ENCODE measurements at places on chromosomes 7 and 10.
A peak's percentile ranks its signal among the peaks of the same experiment; 100 is the strongest.

- DNase-seq: no peak
These were observed 105.8 kb downstream of the SEMA3A start for GRCh38 chr7:84088802-84089201.

DNA sequence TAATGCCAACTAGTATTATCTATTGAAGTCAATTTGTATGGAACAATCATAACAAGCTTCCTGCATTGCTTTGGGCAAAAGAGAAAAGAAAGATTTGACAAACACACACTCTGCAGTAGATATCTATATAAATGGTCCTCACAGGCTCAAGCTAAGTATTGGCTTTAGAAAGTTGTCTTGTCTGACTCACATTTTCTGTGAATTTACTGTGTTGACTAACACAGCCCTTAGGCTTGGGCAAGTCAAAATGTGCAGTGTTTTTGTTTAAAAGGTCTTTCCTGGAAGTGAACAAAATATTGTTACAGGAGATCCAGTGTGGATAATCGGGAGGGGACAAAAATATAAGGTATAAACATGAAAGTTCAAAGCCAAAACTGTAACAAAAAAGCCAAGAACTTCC lies 194.4 kb downstream of the RELN start:
- no peak for DNase-seq

DNA sequence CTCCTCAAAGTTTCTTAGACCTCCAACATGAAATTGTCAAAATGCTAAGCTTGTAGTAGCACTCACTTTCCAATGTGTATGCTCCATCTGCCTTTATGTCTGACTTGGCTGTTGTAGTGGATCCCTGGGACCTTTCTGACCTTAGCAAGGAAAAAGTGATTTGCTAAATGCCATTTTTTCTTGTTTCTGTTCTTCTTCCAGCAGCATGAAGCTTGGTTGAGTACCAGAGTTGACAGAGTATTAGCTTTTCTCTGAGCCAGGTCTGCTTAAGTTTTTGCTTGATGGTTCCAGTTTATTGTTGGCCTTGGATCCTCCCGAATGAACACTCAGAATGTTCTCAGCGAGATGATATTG lies 168.7 kb downstream of the SND1 start:
- no peak for DNase-seq

- DNase-seq: no peak
These were observed 125.7 kb downstream of the CD36 start for GRCh38 chr7:80764132-80764531.

DNA sequence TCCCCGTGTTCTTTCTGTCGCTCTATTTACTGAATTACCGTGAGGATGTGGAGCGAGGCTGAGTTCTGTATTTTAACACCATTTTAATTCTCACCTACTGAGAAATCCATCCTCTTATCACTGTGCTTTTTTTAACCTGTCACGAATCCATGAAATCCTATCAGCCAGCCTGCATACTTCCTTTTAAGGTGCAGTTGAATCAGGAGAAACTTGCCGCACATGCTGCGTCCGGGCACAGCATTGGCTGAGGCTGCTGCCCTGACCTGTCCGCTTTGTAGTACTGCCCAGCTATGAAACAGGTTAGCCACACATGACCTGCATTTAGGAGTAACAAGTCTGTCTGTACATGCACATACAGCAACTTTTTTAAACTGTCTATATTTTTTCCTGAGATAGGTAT lies 82.5 kb downstream of the EGFR start:
- no peak for DNase-seq

DNA sequence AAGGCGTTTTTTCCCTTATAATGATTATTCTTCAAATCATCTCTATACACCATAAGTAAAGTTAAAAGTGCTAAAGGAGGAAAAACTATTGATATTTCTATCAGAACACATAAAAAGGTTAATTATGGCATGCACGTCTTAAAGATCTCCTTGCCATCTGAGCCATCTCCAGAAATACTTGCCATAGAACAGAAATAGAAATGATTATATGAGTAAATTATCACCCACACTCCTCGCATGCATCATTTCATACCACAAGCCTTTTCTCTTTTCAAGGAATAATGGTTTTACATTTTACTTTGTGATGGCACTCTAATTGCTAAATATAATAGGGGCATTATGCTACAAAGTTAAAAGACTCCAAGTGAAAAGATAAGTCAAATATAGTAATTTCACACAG lies 55.7 kb upstream of the GLCCI1 start:
- no peak for DNase-seq

DNA sequence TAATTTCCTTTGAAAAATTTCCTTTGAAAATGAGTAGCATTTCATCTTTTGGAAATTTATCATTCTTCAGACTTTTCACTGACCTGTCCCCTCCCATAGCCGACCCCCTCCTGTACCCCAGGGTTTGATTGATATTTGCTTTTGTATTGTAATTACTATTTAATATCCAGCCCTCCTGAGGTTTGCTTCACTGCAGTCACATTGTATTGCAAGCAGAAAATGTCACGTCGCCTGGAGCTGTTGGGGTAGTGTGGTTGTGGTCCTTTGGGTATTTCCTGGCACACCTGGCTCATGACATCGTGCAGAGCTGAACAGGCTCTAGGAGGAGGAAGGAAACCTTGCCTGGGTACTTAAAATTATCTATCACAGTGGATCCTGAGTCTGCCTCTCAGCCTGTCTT lies 116.1 kb downstream of the INSYN2A start:
- peak; percentile 16 for DNase-seq

- DNase-seq: no peak
These were observed 36.3 kb downstream of the ASB13 start for GRCh38 chr10:5630112-5630436.

- no peak for DNase-seq
These were observed 42.3 kb downstream of the ATAD1 start for GRCh38 chr10:87775766-87776165.

- no peak for DNase-seq
These were observed 69.4 kb downstream of the CCSER2 start for GRCh38 chr10:84397735-84398144.

DNA sequence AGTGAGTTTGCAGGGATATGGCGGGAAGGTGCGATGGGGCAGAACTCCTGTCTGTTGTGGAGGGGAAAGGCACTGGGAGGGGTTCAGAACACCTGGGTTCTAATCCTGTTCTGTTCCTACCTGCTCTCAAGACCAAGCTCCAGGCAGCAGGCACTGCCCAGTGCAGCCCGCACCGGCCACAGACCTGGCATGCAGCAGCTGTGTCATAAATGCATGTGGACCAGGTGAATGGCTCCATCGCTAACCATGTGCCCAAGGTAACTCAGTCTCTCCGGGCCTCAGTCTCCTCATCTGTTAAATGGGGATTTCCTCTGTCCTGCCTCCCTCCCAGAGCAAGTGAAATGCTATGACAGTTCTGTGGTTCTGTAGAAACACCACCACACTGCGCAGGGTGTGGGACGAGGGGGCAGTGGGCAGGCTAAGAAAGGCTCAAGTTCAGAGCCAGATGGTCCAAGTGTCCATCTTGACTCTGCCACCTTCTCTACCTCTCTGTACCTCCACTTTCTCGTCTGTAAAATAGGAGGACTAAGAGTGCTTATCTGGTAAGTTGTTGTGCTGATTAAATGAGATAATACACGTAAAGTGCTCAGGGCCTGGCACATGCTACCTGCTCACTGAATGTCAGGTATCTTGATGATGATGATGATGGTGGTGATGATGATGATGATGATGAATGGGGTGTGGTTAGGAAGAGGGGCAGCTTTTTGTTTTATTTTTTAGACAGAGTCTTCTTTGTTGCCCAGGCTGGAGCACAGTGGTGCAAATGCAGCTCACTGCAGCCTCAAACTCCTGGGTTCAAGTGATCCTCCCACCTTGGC lies 22.9 kb downstream of the ATP6V1F start:
- DNase-seq: no peak

- no peak for DNase-seq
These were observed 182.0 kb downstream of the THSD7A start for GRCh38 chr7:11650030-11650429.

GRCh38 chr7:21013765-21014539 lies 227.3 kb upstream of the SP8 start:
- no peak for DNase-seq

- DNase-seq: no peak
These were observed 85.6 kb downstream of the OR13A1 start for GRCh38 chr10:45229823-45230222.

GRCh38 chr7:129144834-129145668 lies 544 bp downstream of the TSPAN33 start:
- no peak for DNase-seq

GRCh38 chr10:130394832-130395231 lies 258.6 kb downstream of the GLRX3 start:
- no peak for DNase-seq

DNA sequence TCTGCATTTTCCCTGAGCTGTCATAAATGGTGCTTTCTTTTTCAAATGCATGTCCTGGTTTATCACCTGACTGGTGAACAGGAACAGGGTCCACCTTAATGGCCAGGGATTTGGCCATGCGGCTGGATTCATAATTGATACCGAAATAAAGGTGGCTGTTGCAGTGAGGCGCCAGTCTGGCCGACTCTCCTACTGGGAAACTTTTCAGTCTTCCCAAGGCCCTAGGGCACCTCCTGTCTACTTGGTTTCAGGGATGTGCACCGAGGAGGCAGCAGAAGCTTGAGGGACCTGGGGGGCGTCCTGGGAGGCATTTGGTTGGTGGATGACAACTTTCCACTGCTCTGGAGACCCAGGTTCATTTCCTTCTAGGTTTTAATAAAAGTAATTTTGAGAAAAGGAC lies 46.4 kb upstream of the FIGNL1 start:
- no peak for DNase-seq

GRCh38 chr10:124697837-124698544 lies 46.2 kb downstream of the FAM53B start:
- no peak for DNase-seq

DNA sequence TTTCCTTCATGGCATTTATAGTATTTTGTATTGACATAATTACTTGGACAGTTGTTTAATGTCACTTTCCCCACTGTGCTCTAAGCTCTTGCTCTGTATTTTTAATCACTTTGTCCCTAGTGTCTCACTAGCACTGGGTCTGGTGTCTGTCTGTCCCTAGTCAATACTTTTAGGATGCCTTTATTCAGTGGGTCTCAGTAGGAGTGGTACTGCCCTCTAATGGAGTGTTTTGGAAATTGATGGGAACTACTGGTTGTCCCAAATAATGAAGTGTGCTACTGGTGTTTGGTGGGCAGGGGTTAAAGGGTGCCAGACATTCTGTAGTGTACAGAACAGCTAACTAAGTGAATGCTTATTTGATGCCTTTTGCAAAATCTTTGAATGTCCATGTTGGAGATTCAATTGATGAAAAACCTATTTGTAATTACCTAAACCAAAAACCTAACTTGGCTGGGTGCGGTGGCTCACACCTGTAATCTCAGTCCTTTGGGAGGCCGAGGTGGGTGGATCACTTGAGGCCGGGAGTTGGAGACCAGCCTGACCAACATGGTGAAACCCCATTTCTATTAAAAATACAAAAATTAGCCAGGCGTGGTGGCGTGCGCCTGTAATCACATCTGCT lies 33.3 kb downstream of the CDK14 start:
- peak; percentile 7 for DNase-seq

DNA sequence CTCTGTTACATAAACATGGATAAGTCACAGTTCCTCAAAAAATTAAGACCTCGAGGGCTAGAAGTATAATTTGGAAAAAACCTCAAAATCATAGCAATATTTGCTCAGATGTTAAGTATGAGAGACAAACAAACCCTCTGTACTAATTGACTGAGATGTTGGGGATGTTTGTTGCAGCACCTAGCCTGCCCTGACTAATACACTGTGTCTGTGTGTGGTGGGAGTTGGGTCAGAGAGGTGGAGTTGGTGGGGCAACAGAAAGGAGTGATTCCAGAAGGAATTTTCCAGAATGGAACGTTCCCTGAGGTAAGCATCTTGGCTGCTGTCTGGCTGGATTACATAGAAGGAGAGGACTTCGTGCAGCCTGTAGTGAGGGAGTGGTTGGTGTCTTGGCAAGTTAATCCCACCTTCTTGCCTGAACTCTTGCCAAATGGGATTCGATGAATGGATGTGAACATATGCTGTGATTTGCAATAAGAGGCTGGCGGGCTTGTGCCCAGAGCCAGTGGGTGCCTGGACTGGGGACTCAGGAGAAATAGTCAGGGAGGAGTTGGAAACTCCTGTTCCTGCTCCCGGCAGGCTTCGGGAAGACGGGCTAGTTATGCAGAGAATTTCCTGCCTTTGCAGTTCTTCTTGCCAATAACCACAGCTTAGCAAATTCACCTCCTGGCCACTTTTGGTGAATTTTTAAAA lies 9.3 kb upstream of the FAM180A start:
- no peak for DNase-seq

DNA sequence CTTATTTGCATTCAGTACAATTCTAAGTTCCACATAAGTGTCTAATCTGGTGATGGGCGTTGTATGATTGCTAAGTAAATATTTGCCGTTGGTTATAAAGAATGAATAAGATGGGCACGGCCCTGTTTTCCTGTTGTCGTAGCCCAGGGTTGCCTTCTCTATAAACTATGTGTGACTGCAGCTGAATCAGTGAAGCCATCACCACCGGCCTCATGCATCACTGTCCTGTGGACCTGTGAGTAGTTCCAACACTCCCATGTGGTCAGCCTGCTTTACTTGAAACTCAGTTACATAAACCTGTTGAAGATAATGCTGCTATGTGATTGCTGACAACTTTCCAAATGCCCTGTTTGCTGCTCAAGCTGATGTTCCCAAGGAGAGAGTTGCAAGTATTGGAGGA lies 21.6 kb upstream of the KLF6 start:
- DNase-seq: no peak

- DNase-seq: no peak
These were observed 3.9 kb downstream of the PTF1A start for GRCh38 chr10:23195846-23196600.

DNA sequence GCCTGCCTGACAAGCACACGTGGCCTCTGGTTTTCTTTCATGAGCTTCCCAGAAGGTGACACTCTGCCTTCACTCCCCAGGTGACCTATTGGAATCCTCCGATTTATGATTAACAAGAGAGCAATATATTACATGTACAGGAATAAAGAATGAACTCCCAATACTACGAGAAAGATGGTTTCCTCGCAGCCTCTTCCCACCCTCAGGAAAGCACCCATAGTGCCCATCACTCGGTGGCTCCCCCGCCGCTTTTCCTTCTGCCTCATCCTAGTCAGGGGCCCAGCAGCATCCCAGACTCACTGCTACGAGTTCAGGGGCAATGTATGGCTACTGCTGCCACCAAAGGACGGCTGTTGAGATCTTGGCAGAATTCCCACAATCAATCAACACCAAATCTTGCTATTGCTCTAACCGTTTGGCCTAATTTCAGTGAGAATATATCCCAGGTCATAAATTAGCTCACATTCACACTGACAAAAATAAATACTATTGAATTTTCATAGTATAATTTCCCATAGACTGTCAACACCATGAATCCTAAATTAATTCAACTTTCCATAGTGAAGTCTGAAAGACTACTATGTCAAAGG lies 196.3 kb downstream of the TNS3 start:
- DNase-seq: no peak

GRCh38 chr7:77653572-77653971 lies 42.7 kb upstream of the RSBN1L start:
- no peak for DNase-seq

GRCh38 chr10:51729822-51730555 lies 30.6 kb upstream of the CSTF2T start:
- DNase-seq: no peak

All from NCI-H1930 (cell line).